ENCODE measurements at places on chromosomes 5 and 9.

DNA sequence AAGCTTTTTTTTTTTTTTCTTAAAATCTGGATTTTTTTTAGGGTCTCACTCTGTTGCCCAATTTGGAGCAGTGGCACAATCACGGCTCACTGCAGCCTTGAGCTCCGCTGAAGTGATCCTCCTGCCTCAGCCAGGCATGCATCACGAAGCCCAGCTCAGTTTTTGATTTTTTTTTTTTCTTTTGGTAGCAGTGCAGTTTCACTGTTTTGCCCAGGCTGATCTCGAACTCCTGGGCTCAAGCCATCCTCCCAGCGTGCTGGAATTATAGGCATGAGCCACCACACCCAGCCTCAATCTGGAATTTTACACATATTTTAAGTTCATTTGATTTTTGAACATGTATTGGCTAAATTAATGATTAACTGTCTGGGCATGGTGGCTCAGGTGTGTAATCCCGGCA is 36.3 kb downstream of the TRIO start:
- no peak for DNase-seq

DNA sequence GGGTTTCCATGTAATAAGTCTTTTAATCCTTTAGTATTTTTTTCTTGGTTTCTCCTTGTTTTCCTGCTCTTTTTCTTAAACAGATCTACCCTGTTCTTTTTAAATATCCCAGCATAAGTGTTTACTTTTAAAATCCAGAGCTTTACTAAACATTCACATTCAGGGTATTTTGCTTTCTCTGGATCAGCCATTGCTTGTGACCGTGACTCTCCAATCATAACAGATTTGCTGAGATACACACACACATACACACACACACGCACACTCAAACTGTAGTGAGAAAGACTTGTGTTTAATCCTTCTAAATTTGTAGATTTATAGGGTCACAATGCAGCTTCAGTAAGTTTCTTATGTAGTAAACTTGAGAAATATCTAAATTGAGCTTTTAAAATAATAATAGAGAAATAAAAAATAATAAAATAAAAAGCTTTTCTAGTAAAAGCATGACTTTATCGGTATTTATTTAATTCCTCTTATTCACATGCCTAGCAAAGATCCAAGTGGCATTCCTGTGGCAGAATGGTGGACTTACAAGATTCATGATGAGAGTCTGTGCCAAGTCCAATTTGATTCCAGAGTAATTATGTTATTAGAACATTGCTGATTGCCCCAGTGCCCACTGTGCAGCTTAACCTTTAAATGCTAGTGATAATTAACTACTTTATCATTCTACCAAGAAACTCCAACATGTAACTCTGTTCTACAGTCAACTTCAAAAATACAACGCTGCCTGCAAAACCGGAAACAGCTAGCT is 129.0 kb downstream of the TLE4 start:
- DNase-seq = peak; percentile 29

DNA sequence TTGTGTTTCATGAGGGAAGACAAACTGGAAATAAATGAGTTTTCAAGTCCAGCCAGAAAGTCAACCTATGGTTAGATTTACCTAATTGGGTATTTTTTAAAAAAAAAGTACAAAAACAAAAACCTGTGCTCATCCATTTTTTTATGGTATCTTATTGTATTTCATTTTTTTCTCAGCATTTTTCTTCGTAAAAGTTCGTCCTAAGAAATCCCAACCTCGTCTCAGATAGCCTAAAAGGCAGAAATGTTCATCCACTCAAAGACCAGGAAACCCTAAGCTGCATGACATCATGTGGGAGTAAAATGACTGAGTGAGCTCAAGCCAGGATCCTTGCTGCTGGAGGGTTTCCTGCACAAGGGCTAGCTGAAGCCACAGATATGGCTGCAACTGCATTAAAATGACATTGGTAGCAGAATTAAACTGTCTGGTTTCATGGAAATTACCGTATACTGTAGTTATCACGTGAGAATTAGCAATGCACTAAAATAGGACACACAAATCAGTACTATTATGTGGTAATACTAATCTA is 70.4 kb downstream of the NFIB start:
- no peak for DNase-seq

GRCh38 chr9:91841591-91841990 is 108.4 kb downstream of the ROR2 start:
- no peak for DNase-seq

- no peak for DNase-seq
Observed at GRCh38 chr9:133863257-133863592, 125.1 kb upstream of the SARDH start.

DNA sequence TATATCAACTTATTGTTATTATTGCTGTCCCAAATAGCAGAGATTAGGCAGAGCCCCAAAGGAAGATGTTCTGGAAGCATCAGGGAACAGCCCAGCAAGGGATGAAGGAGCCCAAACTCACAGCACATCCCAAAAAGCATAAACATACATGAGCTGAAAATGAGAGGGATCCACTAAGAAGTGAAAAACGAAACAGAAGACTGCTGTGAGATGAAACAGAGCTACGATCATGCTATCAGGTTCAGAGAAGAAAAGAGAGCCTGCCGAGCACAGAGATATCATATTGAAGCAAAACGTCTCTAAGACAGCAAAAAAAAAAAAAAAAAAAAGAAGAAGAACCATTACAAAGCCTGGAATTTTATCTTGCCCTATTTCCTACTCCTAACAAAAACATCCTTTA is 127.3 kb downstream of the ZNF608 start:
- DNase-seq = no peak

- no peak for DNase-seq
Observed at GRCh38 chr5:36723912-36724311, 117.5 kb downstream of the SLC1A3 start.

- no peak for DNase-seq
Observed at GRCh38 chr5:147400881-147401280, 109.0 kb downstream of the DPYSL3 start.

- no peak for DNase-seq
Observed at GRCh38 chr5:130289132-130290088, 385.1 kb downstream of the CHSY3 start.

DNA sequence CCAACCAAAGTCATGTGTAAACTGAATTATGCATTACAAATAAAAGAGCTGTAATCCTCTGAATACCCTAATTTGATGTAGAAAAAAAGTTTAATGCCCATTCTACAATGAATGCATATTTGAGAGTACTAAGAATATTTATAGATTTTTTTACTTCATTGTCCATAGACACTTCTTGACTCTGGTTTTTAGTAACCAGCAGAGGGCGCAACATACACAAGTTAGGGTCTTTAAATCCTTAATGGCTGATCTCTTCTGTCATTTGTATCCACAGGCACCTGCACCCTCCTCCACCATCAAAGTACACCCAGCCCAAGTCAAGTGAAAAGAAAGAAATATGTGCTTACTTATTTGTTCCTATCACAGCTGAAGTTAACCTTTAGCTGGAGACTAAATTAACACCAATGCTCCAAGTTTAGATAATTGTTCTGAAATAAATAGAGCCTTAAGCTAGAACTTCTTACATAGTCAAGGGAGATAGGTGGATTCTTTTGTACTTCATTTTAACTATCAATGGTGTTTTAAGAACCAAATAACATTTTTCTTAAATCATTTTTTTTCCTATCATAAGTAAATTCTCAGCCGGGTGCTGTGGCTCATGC is 524.2 kb upstream of the DAB2 start:
- peak; percentile 85 for DNase-seq

GRCh38 chr5:62281411-62281810 is 24.6 kb upstream of the KIF2A start:
- no peak for DNase-seq

DNA sequence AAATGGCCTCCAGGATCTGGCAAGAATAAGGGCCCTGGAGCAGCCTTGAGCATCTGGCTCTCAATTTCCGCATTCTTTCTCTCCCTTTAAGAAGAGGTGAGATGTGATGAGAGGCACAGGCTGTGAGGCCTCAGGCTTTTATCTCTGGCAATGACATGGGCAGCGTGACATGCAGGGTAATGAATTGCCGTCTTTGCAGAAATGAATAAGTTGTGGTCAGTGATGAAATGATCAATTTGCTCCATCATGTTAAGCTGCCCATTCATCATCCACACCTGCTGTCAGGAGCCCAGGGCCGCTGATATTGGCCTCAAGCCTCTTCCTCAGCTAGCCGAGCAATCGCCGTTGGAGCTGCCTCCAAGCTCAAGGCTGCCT is 265.3 kb downstream of the TRIM32 start:
- DNase-seq = peak; percentile 33

DNA sequence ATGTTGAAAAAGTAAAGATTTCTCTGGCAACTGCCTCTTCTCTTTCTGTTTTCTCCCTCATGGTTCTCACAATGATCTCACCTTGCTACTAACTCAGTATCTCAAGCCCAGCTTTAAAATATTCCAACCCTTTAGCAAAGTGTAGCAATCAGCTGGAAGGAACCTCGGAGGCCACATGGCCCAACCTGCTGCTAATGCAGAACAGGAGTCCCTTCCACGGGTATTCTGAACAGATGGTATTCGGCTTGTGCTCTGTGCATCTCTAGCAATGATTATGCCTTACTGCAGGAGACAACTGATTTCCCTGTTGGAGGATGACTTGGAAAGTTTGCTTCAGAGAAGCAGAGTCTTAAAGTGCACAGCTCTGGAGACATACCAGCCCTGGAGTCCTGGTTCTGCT is 151.8 kb upstream of the PPP1R2B start:
- no peak for DNase-seq

GRCh38 chr9:86944796-86945727 is 2.2 kb downstream of the GAS1 start:
- no peak for DNase-seq

Data from eye (tissue), 1 donor.